ENCODE measurements at places on chromosomes 7 and 10. TPM values are rescaled to one million over a fixed set of nuclear protein-coding genes. Genes with fewer than 3 reads are reported as not detected.

OR2A5 gene
- not detected for total RNA-seq

DYNC1I1 gene
- total RNA-seq = 0.45 TPM

TFPI2 gene
- 166 TPM for total RNA-seq

GRID1 gene
- under 0.01 TPM for total RNA-seq

SPRN gene
- total RNA-seq = 0.12 TPM

PVRIG gene
- not detected for total RNA-seq

FEZF1 gene
- not detected for total RNA-seq

MYO1G gene
- total RNA-seq = 0.08 TPM

ENTPD1 gene
- total RNA-seq = 1.2 TPM

AS3MT gene
- total RNA-seq = 5.9 TPM

MGAM2 gene
- total RNA-seq = not detected

PARD3 gene
- total RNA-seq = 41.4 TPM

SP8 gene
- not detected for total RNA-seq

TMEM270 gene
- not detected for total RNA-seq

SUN3 gene
- total RNA-seq = not detected

CCDC126 gene
- 9.4 TPM for total RNA-seq

ANKRD7 gene
- 0.23 TPM for total RNA-seq

HELLS gene
- total RNA-seq = 10.1 TPM

CHN2 gene
- total RNA-seq = 2.2 TPM

NEUROD6 gene
- total RNA-seq = not detected

PKD2L1 gene
- total RNA-seq = not detected
